Panc1 (cell line): ENCODE measurements at places on chromosomes 2 and 18.

GRCh38 chr2:139773720-139774277 is 993.6 kb upstream of the NXPH2 start:
- no peak for DNase-seq

DNA sequence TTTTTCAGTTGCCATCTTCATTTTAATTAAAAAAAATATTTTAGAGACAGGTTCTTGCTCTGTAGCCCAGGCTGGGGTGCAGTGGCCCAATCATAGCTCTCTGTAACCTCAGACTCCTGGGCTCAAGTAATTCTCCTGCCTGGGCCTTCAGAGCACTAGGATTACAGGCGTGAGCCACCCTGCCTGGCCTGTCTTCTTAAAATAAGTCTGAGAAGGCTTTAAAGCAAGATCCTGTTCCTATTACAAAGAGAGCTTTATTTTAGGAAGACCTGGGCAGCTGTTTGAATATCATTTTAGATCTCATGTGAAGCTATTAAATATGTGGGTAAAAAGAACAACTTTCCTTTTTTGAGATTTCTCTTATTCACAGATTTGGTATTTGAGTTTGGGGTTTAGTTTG is 1.5 kb downstream of the FAM228A start:
- no peak for DNase-seq

GRCh38 chr18:6434987-6435709 is 20.4 kb upstream of the L3MBTL4 start:
- no peak for DNase-seq

- no peak for DNase-seq
Observed at GRCh38 chr2:1482253-1482675, 69.0 kb downstream of the TPO start.

GRCh38 chr2:126244937-126245336 is 411.0 kb upstream of the GYPC start:
- peak; percentile 4 for DNase-seq

DNA sequence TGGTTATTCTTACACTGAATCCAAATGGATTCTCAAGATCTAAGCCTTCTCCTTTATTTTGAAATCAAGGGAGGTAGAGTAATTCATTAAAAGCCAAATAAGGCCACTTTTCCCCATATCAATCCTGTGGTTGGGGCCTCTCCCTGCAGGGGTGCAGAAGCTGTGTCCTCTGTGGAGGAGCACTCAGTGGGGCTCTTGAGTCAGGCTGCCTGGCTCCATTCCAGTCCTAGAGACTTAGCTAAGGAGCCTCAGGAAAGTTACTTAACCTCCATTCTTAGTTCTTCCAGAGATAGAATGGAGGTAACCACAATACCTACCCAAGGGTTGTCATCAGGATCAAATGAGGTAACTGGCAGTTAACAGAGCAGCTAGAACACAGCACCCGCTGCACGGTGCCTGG is 564.3 kb downstream of the CMPK2 start:
- no peak for DNase-seq

- DNase-seq: no peak
Observed at GRCh38 chr2:10556271-10557140, 108.4 kb upstream of the ODC1 start.

DNA sequence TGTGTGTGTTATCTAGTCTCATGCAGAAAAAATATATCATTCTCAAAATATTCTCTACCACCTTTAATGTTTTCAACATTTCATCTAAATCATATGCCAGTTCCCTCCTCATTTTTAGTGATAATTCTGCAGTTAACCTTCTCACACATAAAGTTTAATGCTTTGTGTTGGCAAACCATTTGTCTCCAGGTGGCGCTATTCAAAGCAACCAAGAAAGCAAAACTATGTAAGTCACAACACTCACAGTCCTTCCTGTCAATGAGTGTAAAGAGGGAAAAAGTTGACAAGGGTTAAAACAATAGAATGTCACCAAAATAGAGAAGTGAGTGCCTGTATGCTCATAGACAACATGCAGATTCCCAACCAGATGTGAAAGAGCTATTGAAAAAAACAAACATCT is 961.6 kb upstream of the LRRTM1 start:
- no peak for DNase-seq

DNA sequence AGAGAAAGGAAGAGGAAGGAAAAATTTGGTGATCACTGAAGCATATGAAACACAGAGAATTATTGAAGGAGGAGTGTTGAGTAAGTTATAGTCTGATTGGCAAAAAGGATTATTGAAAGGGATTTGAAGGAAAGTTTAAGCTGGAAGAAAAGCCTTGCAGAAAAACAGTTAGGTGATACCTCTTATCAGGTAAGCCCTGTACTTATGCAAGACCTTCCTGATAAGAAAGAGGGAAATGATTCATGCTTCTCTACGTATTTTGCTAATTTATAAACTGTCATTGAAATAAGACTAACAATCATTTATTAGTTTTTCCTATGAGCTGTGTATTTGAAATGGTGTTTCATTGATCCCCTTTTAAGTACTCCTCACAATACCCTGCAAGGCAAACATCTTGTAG is 793.9 kb upstream of the NRXN1 start:
- DNase-seq: no peak

- no peak for DNase-seq
Observed at GRCh38 chr2:238159071-238159539, 335 bp downstream of the ERFE start.

DNA sequence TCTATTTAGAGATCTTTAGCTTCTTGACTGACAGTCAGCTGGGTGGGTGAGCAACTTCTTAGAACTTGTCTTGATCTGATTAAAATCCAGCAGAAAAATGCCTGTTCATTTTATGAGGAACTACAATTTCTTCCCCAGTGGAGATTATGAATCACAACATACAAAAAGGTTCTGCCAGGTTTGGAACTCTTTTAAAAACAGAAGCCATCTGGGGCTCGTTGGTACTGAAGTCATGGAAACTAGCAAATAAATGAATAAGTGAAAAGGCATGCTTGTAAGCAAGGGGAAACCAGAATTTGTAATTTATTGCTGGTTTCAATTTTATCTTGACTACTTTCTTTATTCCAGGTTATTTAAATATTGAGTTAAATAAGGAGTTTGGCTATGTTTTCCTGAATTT is 767.4 kb downstream of the MBD2 start:
- no peak for DNase-seq

DNA sequence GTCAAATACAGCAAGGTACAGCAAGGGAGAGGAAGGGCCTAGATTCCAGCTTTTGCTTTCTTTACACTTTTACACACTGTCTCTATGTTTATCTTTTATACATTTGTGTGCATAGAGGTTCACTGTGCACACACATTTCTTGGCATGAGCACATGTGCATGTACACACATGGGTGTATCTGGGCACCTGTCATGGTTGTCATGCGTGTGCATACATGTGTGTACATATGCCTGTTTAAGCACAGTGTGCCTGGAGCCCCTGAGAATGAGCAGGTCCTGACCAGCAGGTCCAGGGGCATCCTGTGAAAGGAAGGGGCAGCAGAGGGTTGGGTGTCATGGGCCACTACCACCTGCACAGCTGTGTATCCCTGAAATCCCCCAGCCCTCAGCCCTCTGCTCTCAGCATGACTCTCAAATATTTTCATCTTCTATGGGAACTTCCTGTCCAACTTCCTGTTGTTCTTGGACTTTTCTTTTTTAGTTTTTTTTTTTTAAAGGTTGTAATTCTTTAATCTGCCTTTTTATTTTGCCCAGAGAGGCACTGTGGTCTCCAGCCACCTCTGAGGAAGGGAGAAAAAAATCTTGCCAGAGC is 97.0 kb upstream of the EPAS1 start:
- no peak for DNase-seq
